ENCODE measurements at places on chromosomes 4 and X.

- DNase-seq: no peak
These were observed 7.7 kb upstream of the SLC10A6 start for GRCh38 chr4:86856896-86857295.

GRCh38 chr4:10090467-10091250, 25.9 kb downstream of the WDR1 start:
- peak; percentile 21 for DNase-seq

DNA sequence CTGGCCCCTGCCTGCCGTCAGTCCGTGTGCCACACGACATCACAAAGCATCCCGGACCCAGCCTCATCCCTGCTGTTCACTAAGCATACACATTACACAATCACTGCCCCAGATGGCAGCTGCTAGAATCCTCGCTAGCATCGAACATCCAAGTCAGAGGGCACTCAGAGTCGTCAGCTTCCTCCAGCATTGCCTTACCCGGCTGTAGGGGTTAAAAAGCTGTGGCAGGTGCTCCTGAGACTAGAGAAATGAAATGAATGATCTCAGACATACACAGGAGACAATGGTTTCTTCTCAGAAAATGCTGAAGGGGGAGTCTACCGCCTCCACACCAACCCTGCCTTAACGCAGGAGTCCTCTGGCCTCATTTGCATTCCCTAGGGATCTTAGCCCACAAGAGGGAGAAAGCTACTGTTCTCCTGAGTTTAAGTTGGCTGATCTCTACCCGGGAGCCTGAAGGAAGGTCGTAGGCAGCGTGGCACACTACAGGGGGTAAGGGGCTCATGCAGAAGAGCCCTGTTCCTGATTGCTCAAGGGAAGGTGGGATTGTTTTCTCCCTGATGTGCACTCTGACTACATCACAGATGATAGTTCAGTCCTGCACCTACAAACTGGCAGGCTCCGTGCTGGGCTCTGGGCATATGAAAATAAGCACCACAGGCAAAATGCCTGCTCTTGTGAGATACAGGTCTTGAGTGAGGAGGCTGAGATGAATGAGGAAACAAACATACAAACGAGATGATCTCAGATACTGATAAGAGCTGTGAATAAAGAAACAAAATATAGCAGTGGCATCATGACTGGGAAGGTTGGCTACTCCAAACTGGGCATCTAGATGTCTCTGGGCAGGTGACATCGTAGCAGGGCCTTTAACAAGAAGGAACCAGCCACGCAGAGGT, 2.6 kb upstream of the KIAA0232 start:
- DNase-seq: no peak

DNA sequence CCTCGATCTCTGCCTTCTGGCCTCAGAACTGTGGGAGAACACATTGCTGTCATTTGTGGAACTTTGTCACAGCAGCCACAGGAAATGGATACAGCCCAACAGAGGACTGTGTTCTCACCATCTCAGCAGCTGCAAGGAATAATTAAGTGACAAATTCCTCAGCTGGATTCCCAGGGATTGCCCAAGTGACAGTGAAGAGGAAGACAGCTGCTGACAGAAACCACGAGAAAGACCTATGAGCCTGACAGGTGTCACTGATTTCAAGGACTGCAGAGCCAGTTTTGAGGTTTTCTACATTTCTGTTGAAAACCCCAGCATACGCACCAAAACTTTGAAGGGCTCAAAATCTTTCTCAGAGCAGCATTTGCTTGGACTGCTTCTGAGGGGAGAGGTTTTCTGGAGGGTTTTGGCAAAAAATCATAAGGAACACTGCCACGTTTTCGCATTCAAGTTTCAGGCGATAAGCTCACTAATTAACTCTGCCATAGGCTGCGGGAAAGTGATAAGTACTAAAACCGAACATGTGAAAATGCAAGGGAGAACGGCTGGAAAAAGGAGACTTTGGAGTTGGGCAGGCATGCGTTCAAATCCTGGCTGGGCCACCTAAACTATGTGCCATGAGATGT, 88.8 kb downstream of the DRD5 start:
- no peak for DNase-seq

GRCh38 chr4:15651676-15652075, 3.5 kb downstream of the FBXL5 start:
- no peak for DNase-seq

- no peak for DNase-seq
These were observed 171.6 kb downstream of the PCDH10 start for GRCh38 chr4:133320576-133321170.

GRCh38 chr4:89277412-89277811, 30.2 kb downstream of the GPRIN3 start:
- no peak for DNase-seq

- DNase-seq: no peak
These were observed 543.9 kb downstream of the GALNTL6 start for GRCh38 chr4:172357006-172357540.

DNA sequence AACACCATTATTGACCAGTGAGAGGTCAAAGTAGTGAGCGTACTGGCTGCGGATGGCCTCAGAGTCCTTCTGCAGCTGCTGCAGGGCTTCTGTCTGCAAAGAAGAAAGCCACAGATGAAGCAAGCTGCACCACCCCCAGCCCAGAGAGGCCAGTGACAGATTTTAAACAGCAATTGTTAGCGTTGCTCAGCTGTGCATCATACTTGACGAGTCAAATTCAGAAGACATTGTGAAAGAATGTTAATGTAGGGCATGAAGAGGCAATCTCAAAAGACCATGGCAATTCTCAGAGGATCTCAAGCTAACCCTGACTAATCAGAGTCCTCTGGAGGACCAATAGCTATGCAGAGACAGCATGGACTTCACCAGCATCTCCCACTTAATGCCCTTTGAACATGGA, 16.6 kb downstream of the DKC1 start:
- no peak for DNase-seq

DNA sequence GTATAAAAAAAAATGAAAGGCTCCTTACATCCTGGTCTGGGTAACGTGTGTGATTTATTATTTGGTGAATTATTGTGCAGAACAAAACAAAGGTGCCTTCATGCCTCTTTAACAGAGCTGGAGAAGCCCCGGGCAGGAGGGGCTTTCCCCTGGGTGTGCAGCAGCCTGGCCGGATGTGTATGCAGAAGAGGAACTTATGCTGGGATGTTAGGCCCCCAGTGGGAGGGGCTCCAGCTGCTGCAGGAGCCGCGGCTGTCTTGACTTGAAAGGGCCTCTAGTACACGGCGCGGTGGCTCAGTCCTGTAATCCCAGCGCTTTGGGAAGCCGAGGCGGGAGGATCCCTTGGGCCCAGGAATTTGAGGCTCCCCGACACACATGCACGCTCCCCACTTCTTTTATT, 16.0 kb downstream of the CCNQ start:
- peak; percentile 47 for DNase-seq

- no peak for DNase-seq
These were observed at the start of gene PDE6B for GRCh38 chr4:624705-625590. TSS of gene PDE6B (plus strand) at chr4:625573. CDS start at chr4:625627, 54 bp downstream.

DNA sequence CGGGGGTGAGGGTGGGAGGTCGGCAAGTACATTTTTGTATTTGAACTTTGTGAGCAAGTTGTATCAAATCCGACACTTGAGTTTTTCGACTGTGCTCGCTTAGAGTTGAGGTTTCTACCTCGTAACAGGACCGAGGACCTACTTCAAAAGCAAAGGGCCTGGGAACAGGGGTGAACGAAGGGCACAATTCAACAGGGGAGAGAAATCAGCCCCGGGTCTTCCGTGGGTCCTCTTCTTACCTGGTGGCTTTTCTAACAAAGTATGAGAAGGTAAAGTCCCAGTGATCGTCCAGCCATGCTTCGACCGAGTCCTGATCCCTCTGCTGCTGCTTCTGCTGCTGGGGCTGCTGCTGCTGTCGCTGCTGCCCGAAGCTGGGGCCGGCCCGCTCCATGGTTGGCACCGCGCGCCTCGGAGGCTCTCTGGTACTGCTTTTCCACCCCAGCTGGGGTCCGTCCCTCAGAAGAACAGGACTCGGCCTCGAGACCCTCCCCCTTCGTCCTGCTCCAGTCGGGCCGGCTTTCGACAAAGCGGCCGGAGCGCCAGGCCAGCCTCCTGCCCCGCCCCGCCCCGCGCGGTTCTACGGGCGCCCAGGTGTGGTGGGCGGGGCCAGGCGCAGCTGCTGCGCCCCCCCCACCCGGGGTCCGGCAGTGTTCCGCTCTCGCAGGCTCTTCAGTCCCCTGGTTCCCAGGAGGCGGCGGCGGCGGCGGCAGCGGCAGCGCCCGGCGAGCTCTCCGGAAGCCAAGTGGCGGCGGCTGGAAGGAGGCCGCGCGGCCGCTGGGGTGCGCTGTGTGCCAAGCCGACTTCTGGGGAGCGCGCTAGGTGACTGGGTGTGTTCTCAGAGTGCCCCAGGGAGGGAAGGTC, at the start of gene PDE5A:
Gene PDE5A (minus strand): TSS at position 524 of the 861 bp plus-strand sequence. CDS start 133 bp downstream, at position 391.
- peak; percentile 87 for DNase-seq

- no peak for DNase-seq
These were observed 234.0 kb upstream of the BCOR start for GRCh38 chrX:40331762-40332161.

- no peak for DNase-seq
These were observed 352.3 kb downstream of the PDGFC start for GRCh38 chr4:156619154-156619934.

DNA sequence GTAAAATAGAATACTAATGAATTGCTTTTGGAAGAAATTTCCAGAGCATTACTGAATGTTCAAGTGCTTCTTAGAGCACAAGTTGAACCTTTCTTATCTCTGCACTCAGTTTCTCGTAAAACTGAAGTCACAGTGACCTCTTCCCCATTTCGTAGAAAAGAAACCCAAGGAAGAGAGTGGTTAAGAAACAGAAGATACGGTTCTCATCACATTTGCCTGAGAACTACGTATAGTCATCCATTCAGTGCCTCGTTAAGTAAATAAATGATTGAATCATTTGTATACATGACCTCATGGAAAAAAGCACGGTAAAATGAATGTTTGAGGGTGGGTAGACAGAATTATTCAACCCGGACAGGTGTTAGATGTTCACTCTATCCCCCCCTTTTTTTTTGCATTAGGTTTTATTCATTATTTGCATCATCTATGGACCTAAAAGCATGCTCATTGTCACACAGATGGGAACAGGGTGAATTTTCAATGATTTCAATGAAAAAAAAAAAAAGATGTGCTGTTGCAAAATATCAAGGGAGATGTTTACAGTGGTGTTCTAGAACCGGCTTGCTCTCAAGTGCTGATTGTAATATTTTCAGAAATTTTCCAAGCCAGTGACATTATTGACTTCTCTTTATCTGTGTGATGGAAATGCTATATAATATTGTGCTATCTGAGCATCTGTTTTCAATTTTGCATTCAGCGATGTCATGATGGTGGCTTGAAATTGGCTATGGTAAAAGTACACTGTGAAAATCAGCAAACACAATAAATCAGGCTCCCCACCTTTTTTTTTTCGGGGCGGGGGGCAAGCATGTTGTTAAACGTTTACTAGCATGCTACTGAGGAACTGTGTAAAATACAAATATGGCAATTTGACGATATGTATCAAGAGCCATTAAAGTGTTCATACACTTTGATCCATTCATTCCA, 4.3 kb downstream of the RHOH start:
- DNase-seq: no peak

DNA sequence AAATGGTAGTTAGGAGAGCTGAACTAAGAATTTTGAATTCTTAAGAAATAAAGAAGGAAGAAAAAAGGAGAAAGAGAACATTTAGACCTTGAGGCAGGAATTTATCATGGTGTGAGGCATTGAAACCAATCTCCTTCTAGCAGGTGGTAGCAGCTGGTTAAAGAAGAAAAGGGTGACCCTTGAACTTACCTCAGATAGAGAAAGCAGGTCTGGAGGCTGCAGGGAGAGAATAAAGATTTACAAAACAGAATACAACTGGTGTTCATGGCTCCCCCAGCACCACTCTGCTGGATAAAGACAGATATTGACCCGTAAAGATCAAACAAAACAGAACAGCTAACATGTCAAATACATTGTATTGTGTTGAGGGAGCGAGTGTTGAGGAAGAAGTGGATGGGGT, 56.0 kb downstream of the NCAPG start:
- no peak for DNase-seq

- no peak for DNase-seq
These were observed 25.6 kb downstream of the TXK start for GRCh38 chr4:48108309-48109073.

DNA sequence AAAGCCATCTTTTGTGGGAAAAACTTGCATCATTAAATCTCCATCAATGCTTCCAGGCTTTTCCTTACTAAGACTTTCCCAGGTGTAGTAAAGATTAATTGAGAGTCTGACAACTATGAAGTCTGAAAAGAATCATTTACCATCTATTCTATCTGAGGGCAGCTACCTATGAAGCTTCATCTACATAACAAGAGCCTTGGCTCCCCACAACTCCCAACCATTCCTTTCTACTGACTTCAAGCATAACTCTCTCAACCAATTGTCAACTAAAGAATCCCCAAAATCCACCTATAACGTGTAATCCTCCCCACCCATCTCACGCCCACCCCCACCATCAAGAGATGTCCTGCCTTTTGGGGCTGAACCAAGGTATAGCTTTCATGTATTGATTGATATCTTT, 101.5 kb upstream of the GABRA2 start:
- no peak for DNase-seq

DNA sequence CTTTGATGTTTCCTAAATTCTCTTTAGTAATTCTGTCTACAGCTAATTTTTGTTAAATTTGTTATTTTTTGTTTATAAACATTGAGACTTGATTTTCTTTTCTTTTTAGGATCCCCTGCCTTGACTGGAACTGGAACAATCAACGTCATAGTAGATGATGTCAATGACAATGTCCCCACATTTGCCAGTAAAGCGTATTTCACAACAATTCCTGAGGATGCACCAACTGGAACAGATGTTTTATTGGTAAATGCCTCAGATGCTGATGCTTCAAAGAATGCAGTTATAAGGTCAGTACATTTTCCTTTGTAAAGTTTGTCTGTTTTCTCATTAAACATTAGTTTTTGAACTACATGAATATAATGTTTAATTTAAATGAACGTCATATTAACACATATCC, 119.4 kb downstream of the FAT4 start:
- no peak for DNase-seq

GRCh38 chr4:30553151-30553550, 167.0 kb upstream of the PCDH7 start:
- no peak for DNase-seq

- DNase-seq: no peak
These were observed 191.0 kb downstream of the EVC2 start for GRCh38 chr4:5517372-5517771.

GRCh38 chr4:81912376-81913030, 440.8 kb upstream of the RASGEF1B start:
- DNase-seq: no peak

- DNase-seq: no peak
These were observed 74.6 kb downstream of the RAPGEF2 start for GRCh38 chr4:159177265-159178150.

- no peak for DNase-seq
These were observed 57.0 kb downstream of the SHROOM3 start for GRCh38 chr4:76492055-76492454.

DNA sequence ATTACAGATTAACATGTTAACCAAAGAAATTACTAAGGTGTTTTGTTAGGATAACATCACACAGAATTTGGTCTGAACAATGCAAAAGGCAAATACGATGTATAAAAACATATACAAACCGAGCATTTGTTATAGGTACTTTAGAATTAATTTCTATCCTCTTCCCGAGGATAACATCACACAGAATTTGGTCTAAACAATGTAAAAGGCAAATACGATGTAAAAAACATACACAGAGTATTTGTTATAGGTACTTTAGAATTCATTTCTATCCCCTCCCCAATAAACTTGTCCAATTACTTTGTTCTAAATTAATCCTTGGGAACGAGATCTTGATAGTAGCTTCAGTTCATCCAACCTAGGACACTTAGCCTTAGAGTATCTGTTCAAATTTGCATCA, 7.6 kb downstream of the HNRNPDL start:
- no peak for DNase-seq

- no peak for DNase-seq
These were observed 400.2 kb downstream of the MID1IP1 start for GRCh38 chrX:39201305-39201990.
